ENCODE measurements at places on chromosomes 5 and 9. TPM values are rescaled to one million over a fixed set of nuclear protein-coding genes. Genes with fewer than 3 reads are reported as not detected.
A peak's percentile ranks its signal among the peaks of the same experiment; 100 is the strongest.

- DNase-seq, result no peak
- H3K4me1 ChIP-seq, result peaks cover 13% of the 10 kb centered on the region
- peaks cover 3% of the 10 kb centered on the region for H3K36me3 ChIP-seq
Measured at GRCh38 chr5:125610892-125611291, 812.3 kb upstream of the GRAMD2B start.

DNA sequence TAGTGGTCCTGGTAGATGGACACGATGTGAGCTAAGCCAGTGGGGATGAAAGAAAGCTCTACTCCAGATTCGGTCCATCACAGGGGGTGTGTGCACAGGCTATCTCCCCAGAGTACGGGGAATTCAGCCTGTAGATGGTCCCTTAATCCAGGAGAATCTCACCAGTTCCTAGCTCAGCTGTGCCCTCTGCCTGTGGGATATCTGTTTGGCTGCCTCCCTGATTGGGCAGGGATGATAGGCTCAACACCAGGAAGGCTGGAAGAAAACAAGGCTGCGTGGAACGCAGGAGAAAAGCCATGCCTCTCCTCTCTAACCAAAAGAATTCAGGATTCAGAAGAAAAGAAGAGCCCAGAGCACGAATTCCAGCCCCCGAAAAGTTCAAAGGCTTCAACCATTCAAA is 40.9 kb downstream of the VLDLR start:
- no peak overlapping the region for H3K4me3 ChIP-seq
- H3K27me3 ChIP-seq, result no peaks in the 10 kb centered on the region
- DNase-seq, result no peak
- H3K4me1 ChIP-seq, result peaks cover 4% of the 10 kb centered on the region

GRCh38 chr9:72441848-72442607 is 77.0 kb upstream of the ZFAND5 start:
- no peak overlapping the region for H3K27ac ChIP-seq
- no peaks in the 10 kb centered on the region for H3K27me3 ChIP-seq
- DNase-seq, result no peak
- H3K4me3 ChIP-seq, result no peak overlapping the region

The FOXD4L4 gene
- 0.16 TPM for total RNA-seq

The KCTD16 gene
- total RNA-seq, result 0.52 TPM

- H3K4me3 ChIP-seq, result no peak overlapping the region
- H3K4me1 ChIP-seq, result peaks cover 30% of the 10 kb centered on the region
- peaks cover 25% of the 10 kb centered on the region for H3K36me3 ChIP-seq
- H3K27ac ChIP-seq, result no peak overlapping the region
- no peak for DNase-seq
Measured at GRCh38 chr5:125257057-125257972, 510.9 kb upstream of the ZNF608 start.

DNA sequence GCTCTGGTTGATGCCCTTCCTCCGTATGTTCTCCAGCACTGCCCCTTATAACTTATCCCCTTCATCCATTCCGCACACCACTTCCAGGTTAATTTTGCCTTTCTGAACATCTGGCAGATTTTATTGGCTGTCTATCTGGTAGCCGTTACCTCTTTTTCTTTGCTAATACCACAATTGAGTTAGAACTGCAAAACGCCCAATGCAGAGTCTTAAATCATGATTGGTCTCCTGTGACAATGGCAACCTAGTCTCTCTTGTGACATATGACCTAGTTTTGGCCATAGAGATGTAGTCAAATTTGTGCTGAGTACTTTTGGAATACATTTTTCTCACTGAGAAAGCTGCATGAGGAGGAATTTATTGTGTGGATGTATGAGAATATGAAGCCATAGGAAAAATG is 365.7 kb upstream of the PRR16 start:
- H3K27ac ChIP-seq, result no peak overlapping the region
- no peak for DNase-seq
- no peaks in the 10 kb centered on the region for H3K36me3 ChIP-seq
- H3K4me1 ChIP-seq, result no peaks in the 10 kb centered on the region

The SPINK7 gene
- not detected for total RNA-seq

The HIGD2A gene
- total RNA-seq, result 91.2 TPM

- peak; percentile 89 for DNase-seq
- peaks cover 44% of the 10 kb centered on the region for H3K4me1 ChIP-seq
- no peaks in the 10 kb centered on the region for H3K36me3 ChIP-seq
Measured at GRCh38 chr9:129624168-129624759, 1.7 kb upstream of the NTMT1 start.

DNA sequence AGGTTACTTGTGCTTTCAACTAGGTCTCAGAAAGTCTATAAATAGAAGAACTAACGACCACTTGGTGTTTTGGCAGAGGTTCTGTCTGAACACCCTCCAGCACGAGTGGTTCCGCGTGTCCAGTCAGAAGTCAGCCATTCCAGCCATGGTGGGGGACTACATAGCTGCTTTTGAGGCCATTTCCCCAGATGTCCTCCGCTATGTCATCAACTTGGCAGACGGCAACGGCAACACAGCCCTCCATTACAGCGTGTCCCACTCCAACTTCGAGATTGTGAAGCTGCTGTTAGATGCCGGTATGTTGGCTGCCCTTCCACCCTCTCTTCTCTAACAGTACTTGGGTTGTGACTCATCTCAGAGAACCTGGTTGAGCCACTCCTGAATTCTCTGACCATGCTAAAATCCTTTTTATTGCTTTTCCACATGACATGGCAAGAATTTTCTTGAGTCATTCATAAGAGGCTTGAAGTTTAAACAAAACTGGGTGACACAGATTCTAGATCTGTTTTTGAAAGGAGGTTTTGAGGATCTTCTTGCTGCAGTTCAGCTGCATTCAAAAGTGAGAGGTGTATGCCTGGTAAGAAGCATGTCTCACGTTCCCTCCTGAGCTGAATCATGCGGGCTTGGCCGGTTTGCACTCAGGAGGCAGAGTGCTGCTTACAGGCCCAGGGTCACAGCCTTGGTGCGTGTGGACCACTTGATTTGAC is 103.1 kb upstream of the DMRT1 start:
- H3K27me3 ChIP-seq, result no peaks in the 10 kb centered on the region
- H3K4me1 ChIP-seq, result no peaks in the 10 kb centered on the region
- peaks cover 20% of the 10 kb centered on the region for H3K36me3 ChIP-seq
- no peak overlapping the region for H3K4me3 ChIP-seq
- H3K27ac ChIP-seq, result no peak overlapping the region
- DNase-seq, result no peak

DNA sequence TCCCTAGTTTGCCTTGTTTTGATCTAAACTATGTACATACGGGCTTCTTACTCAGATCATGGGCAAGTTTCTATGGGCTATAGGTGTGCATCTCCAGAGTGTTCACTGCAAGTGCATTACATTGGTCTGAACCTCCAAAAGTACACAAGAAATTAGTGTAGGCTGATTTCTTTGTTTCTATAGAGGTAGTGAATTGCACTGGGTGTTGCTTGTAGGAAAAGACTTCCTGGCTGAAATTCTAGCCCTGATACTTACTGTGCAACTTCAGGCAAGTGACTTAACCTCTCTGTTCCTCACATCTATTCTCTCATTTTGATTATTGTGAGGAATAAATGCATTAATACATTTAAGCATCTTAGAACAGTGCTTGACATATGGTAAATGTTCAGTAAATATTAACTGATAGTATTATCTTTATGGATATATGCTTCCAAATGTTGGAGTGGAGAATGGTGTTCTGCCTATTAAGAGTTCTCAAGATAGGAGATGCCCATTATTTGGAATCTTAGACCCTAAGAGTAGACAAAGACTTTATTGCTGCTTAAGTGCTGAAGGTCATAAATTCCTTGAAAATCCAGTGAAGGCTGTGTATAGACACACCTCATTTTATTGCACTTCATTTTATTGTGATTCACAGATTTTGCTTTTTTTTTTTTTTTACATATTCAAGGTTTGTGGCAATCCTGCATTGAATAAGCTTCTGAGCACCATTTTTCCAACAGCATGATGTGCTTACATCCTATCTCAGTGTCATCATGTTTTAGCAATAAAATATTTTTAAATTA is 38.4 kb upstream of the TLR4 start:
- DNase-seq, result no peak
- no peaks in the 10 kb centered on the region for H3K4me1 ChIP-seq
- no peaks in the 10 kb centered on the region for H3K27me3 ChIP-seq
- no peak overlapping the region for H3K4me3 ChIP-seq

The KLF9 gene
- total RNA-seq, result 0.19 TPM

DNA sequence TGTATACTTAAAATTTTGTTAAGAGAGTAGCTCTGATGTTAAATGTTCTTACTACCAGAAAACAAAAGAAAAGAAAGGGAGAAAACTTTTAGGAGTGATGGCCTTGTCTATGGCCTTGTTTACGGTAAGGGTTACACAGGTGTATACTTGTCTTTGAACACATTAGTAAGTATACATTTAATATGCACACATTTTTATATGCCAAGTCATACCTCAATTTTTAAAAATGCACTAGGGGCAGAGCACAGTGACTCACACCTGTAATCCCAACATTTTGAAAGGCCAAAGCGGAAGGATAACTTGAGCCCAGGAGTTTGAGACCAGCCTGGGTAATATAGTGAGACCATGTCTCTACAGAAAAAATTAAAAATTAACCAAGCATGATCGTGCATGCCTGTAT is 166.7 kb upstream of the SNX2 start:
- H3K4me1 ChIP-seq, result peaks cover 6% of the 10 kb centered on the region
- no peaks in the 10 kb centered on the region for H3K36me3 ChIP-seq
- DNase-seq, result no peak
- no peaks in the 10 kb centered on the region for H3K27me3 ChIP-seq

The CDC20B gene
- not detected for total RNA-seq

DNA sequence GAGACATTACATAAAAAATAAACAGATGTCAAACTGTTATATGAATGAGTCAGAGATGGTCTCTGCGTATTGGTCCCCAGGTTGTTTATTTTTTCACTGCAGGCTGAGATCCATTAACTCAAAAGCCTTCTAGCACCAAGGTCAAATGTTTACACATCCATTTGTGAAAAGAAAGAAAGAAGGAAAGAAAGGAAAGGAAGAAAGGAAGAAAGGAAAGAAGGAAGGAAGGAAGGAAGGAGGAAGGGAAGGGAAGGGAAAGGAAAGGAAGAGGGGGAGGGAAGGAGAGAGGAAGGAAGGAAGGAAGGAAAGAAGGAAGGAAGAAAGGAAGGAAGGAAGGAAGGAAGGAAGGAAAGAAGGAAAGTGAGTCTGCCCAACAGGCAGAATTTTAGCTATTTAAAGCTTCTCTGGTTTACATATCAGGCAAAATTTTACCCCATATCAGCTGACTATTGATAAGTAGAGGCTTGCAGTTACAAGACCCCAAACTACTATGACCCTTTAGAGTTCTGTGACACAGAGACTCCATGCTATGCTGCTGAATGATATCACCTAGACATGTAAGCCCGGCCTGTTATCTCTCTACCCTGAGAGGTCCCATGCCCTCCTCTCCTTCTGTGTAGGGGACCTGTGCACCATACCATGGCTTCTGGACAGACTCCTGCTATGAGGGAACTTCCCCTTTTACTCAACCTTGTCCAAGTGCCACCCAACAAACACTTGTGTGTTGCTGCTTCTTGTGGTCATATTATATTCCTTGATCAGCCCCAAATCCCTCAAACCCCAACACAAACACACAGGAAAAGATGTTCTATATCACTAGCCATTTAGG is 59.0 kb downstream of the DRD1 start:
- H3K4me3 ChIP-seq, result no peak overlapping the region
- H3K36me3 ChIP-seq, result no peaks in the 10 kb centered on the region
- no peak overlapping the region for H3K27ac ChIP-seq
- H3K27me3 ChIP-seq, result peaks cover 20% of the 10 kb centered on the region
- no peak for DNase-seq

- no peaks in the 10 kb centered on the region for H3K27me3 ChIP-seq
- no peak overlapping the region for H3K27ac ChIP-seq
- H3K4me3 ChIP-seq, result no peak overlapping the region
- DNase-seq, result no peak
Measured at GRCh38 chr5:127997201-127997704, 86.3 kb upstream of the SLC12A2 start.

DNA sequence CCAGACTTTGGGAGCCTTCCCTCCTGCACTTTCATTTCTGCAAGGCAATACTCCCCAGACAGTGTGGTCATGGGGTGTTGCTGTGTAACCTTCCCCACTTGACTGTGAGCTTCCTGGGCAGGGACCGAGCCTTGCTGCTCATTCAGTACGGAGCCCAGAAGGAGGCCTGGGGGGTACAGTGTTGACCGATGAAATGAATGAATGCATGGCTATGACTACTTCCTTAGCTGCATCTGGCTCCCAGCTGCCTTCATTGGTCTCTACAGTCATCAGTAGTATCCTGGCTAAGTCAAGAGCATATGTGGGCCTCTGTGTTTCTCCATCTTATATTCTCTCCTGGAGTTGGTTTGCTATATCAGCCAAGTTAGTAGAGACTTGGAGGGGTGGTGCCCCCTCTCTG is 9.9 kb downstream of the FRMPD1 start:
- H3K4me1 ChIP-seq, result no peaks in the 10 kb centered on the region
- DNase-seq, result no peak
- no peak overlapping the region for H3K4me3 ChIP-seq
- H3K27ac ChIP-seq, result no peak overlapping the region
- no peaks in the 10 kb centered on the region for H3K36me3 ChIP-seq

The HACD4 gene
- total RNA-seq, result 0.75 TPM

The HNRNPAB gene
- total RNA-seq, result 464 TPM

GRCh38 chr5:4924577-4924976 is 215.6 kb upstream of the ADAMTS16 start:
- H3K4me3 ChIP-seq, result no peak overlapping the region
- H3K27me3 ChIP-seq, result no peaks in the 10 kb centered on the region
- DNase-seq, result no peak
- no peak overlapping the region for H3K27ac ChIP-seq
- H3K36me3 ChIP-seq, result no peaks in the 10 kb centered on the region

- peaks cover 36% of the 10 kb centered on the region for H3K4me1 ChIP-seq
- DNase-seq, result no peak
- H3K27me3 ChIP-seq, result no peaks in the 10 kb centered on the region
- H3K4me3 ChIP-seq, result peak overlapping the region; percentile 64
- no peak overlapping the region for H3K27ac ChIP-seq
Measured at GRCh38 chr9:121071756-121072421, 2.9 kb upstream of the CNTRL start.

The KIF24 gene
- total RNA-seq, result 12.3 TPM

DNA sequence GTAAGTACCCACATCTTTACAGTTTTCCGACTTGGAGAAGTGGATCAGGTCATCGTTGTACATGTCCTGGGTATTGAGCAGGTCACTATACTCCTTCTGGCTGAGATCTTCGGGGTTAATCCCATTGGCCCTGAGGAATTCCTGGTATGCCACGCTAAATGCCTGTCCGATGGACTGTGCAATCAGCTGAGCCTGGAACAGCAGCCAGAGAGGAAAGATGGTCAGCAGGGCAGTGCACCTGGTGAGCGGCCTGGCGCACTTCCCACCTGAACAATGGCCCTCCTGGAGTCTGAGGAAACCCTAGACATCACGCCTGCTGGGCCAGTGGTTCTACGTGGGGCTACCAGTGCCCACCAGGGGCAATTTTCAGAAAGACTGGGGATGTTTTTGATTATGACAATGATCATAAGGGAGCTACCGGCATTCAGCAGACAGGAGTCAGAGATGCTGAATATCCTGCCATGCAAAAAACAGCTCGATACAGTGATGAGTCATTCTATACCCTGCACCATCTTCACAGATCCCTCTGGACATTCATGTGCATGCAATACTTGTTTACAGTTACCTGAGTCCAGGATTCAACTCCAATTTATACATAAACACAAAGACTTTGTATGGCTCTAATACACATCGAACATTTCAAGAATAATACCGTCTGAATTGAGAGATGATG is 127.2 kb downstream of the ENTREP1 start:
- no peak overlapping the region for H3K27ac ChIP-seq
- no peaks in the 10 kb centered on the region for H3K27me3 ChIP-seq
- H3K4me1 ChIP-seq, result peaks cover 4% of the 10 kb centered on the region
- H3K36me3 ChIP-seq, result no peaks in the 10 kb centered on the region
- no peak overlapping the region for H3K4me3 ChIP-seq

GRCh38 chr9:100555471-100555870 is 22.4 kb upstream of the CAVIN4 start:
- H3K4me3 ChIP-seq, result no peak overlapping the region
- peaks cover 14% of the 10 kb centered on the region for H3K36me3 ChIP-seq
- no peaks in the 10 kb centered on the region for H3K4me1 ChIP-seq
- DNase-seq, result no peak
- H3K27me3 ChIP-seq, result no peaks in the 10 kb centered on the region

The C9orf50 gene
- 0.27 TPM for total RNA-seq
